ENCODE measurements at places on chromosomes 4 and X.
A peak's percentile ranks its signal among the peaks of the same experiment; 100 is the strongest.

GRCh38 chrX:124086411-124086810 is 124.9 kb downstream of the STAG2 start:
- no peak for DNase-seq

DNA sequence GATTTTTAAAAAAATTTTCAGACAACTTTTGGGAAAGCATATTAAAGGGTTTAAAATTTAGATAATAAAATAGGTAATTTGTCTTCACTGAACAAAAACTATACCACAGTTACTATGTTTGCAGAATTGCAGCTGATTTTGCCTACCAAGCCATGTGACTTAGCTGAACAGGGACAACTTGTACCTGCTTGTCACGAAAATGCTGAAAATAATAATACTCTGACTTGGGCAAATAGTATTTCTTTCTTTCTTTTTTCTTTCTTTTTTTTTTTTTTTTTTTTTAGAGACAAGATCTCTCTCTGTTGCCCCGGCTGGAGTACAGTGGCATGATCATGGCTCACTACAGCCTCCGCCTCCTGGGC is 225.2 kb upstream of the PPP1R2C start:
- DNase-seq = no peak

GRCh38 chr4:54784161-54784671 is 126.5 kb downstream of the KIT start:
- peak; percentile 25 for DNase-seq

DNA sequence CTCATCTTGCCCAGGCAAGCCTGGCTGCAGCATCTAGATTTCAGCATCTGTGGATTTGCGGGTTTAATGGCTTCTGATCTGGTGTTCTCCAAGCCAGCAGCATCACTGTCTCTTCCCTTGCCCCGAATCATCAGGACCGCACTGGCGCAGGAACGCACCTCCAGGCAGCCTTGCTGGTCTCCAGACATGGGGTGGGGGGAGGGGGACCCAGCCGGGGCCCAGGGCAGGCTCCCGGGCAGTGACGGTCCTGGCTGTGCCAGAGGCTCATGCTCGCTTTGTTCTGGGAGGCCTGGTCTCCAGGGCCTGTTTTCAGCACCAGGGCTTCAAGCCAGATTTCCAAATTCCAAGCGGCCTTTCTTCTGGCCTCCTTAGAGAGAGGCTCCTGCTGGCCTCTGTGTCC is 4.9 kb downstream of the CFAP99 start:
- DNase-seq = no peak

DNA sequence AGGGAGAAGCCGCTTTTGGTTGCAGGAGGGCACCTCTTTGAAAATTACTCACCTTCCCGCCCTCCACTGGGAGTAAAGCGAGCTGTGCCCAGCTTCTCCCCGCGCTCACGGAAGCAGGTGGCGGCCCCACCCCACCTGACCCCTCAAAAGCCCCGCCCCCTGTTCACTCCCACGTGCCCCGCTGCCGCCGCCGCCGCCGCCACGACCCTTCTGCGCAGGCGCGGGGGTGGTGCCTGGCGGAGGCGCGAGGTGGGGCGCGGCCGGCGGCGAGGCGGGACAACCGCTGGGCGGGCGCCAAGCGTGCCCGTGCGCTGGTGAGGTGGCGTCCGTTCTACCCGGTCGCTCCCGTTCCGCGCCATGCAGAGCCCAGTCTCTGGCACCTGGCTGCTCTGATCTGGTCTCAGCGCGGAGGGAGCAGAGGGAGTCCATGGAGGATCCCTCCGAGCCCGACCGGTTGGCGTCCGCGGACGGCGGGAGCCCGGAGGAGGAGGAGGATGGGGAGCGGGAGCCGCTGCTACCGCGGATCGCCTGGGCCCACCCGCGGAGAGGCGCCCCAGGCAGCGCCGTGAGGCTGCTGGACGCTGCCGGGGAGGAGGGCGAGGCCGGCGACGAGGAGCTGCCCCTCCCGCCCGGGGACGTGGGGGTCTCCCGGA is at the start of gene PI4K2B:
TSS of gene PI4K2B (plus strand) at position 297 of the 653 bp plus-strand sequence. CDS start at position 428, 131 bp downstream.
- peak; percentile 98 for DNase-seq

DNA sequence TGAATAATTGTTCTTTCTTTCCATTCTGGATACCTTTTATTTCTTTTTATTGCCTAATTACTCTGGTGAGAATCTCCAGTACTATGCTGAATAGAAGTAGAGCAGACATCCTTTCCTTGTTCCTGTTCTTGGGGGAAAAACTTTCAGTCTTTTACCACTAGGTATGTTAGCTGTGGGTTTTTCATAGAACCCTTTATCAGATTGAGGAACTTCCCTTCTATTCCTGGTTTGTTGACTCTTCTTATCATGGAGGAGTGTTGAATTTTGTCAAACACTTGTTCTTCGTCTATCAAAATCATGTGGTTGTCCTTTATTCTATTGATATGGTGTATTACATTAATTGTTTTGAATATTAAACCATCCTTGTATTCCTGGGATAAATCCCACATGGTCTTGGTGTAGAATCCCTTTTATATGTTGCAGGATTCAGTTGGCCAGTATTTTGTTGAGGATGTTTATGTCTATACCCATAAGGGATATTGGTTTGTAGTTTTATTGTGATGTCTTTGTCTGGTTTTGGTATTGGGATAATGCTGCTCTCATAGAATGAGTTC is 23.6 kb downstream of the SH3BP2 start:
- DNase-seq = no peak

DNA sequence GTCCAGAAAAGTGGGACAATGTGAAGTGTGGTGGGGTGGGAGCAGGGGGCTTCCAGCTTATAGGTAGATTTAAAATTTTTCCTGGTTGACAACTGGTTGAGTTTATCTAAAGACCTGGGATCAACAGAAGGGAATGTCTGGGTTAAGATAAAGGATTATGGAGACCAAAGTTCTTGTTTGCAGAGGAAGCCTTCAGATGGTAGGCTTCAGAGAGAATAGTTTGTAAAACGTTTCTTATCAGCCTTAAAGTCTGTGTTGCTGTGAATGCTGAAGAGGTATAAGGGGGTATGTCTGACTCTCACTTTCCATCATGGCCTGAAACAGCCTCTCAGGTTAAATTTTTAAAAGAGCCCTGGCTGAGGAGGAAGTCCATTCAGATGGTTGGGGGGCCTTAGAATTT is 20.5 kb downstream of the MGST2 start:
- DNase-seq = no peak

DNA sequence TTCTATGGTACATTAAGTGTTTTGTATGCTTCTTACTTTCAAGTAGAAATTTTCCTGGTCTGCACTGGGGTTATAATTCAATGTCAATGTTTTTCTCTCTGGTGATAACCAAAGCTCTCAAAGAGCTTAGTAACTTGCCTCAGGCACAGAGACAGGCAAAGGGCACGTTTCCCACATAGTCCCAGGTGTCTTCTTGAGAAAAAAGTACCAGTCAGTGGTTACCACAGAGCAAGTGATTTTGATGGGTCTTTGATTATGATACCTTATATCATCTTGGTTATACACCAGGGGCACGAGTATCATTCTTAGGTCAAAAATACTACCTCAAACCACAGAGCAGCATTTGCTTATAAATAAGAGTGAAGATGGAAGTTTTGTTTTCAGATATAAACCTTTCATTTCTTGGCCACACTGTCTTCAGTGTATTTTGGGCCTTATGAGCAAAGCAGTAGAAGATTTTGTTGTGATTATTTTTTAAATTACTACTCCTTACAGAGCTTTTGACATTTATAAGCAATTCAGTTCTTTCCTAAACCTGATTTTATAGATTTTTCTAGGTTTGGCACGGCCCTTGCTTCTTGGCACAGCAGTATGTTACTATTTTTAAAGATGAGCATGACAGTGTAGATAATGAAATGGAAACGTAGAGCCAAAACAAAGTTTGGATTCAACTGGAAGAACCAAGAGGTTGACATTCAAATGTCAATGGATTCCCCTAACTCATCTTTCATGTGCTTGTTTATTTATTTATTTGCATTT is 85.3 kb upstream of the TLL1 start:
- DNase-seq = no peak

- DNase-seq = no peak
Observed at GRCh38 chr4:28675582-28675981, 1814.9 kb downstream of the STIM2 start.

GRCh38 chr4:6695660-6696610 is 2.3 kb downstream of the S100P start:
- DNase-seq = no peak

DNA sequence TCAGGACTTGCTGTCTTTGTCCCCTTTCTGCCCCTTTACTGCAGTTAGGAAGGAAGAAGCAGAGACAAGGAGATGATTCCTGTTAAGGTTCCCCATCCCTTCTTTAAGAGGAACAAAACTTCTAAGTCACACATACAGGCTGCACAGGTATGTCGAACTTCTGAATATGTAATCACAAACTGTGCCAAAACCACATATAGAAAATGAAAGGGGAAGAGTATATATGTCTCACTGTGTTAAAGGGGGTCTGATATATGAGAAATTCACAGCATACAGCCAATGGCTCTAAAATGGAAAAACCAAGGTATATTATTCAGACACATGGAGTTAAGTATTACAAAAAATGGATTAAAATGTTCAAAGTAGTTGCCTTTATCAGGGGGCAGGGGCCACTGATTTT is 11.7 kb downstream of the CFAP97 start:
- no peak for DNase-seq

DNA sequence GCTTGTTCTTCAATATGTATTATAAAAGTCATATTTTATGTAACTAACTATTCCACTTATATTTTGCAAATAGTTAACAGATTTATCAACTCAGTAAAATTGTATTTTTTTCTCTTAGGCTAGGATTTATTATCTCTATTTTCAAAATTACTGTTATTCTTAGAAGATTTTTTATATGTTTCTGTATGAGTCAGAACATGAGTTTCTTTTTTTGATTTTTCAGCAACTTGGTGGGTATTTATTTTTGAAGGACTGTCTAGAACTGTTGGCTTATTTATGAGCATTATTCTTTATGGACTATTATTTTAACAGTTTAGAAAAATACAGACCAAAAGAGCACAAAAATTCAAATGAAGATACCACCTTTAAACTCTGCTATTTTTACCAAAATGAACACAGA is 6.8 kb downstream of the AIMP1 start:
- no peak for DNase-seq

GRCh38 chr4:177902386-177902785 is 460.1 kb upstream of the AGA start:
- DNase-seq = no peak

DNA sequence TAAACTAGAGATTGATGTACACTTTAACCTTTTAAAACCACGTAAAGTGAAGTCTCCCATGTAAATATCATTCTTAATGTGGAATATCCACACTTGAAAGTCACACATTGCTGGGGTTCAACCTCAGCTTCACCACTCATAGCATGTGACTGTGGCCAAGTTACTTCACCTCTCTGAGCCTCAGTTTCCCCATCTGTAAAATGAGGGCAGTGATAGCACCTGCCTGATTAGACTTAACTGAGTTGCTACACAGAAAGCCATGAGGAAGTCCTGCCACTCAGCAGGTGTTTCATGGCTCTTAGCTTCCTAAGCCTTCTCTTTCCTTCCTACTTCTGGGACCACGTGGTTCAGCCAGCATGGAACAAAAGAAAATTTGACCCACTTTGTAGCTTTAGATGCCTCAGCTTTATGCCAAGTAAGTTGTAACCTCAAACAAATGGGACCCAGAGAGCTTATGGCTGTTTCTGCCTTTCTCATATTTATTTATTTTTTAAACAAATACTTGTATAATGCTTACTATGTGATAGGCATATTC is 277.3 kb upstream of the KLF3 start:
- DNase-seq = no peak

DNA sequence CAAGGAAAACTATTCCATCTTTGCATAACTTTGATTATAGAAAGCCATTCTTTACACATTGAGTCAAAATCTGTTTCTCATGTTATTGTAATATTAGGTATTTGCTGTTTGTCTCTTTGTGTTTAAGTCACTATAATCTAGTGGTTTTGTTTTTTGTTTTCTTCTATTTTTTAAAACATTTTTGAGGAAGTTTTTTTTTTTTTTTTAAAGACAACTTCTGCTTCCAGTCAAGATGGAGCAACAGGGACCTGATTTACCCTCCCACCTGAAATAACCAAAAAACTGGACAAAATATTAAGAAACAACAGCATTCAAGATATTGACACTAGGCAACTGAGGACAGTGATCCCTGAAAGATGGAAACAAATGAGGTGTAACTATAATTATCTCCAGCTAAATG is 18.4 kb upstream of the NSUN7 start:
- no peak for DNase-seq

GRCh38 chr4:175988511-175988910 is 77.1 kb upstream of the WDR17 start:
- no peak for DNase-seq

All from suppressor macrophage treated with lipopolysaccharide for 1 hour (primary cell).